ENCODE measurements at places on chromosomes 7 and 10.

GRCh38 chr7:25361387-25361786, 133.1 kb upstream of the NPVF start:
- DNase-seq = no peak

- no peak for DNase-seq
Measured at GRCh38 chr7:50502947-50503346, 52.8 kb upstream of the FIGNL1 start.

DNA sequence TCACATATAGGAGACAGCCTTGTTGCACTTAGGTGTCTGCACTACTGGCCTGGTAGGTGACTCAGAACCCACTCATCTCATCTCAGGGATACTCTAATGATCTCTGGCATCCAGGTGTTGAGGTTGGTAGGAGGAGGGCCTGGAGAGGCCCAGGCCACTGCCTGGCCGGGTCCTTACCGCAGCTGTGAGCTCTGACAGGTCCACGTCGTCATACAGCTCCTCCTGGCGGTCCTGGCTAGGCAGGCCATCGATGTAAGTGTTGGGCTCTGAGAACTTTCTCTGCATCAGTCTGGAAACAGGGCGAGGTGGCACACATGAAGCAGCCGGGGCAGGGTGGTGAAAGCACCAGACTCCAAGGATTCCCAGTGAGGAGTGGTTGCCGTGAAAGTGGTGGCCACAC, 62.1 kb downstream of the VWA2 start:
- no peak for DNase-seq

- DNase-seq = no peak
Measured at GRCh38 chr10:15783941-15784636, 64.4 kb upstream of the ITGA8 start.

Measured in BE2C (cell line).